ENCODE measurements at places on chromosomes 5 and 9.

GRCh38 chr5:100761192-100761591 is 141.9 kb downstream of the ST8SIA4 start:
- no peak for DNase-seq

DNA sequence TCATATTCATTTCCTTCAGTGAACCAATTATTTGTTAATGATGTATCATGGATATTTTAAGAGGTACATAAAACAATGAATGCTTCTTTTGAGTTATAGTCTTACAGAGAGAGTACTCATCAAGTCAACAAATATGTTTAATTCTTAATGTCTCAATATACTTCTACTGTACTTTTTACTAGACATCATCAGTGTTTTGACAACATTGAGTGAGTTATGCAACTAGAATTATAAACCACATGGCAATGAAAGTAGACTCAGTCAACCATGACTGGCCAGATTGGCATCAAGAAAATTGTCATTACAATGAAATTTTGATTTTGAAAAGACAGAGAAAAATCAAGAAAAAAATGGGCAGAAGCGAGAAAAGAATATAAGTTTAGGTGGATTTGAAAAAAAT is 1248.1 kb upstream of the CDH18 start:
- no peak for DNase-seq

GRCh38 chr9:83342006-83342405 is 196.2 kb downstream of the FRMD3 start:
- DNase-seq, result no peak

- DNase-seq, result no peak
Observed at GRCh38 chr9:4743131-4743875, 2.3 kb upstream of the AK3 start.

GRCh38 chr5:5252106-5252505 is 112.0 kb downstream of the ADAMTS16 start:
- no peak for DNase-seq

DNA sequence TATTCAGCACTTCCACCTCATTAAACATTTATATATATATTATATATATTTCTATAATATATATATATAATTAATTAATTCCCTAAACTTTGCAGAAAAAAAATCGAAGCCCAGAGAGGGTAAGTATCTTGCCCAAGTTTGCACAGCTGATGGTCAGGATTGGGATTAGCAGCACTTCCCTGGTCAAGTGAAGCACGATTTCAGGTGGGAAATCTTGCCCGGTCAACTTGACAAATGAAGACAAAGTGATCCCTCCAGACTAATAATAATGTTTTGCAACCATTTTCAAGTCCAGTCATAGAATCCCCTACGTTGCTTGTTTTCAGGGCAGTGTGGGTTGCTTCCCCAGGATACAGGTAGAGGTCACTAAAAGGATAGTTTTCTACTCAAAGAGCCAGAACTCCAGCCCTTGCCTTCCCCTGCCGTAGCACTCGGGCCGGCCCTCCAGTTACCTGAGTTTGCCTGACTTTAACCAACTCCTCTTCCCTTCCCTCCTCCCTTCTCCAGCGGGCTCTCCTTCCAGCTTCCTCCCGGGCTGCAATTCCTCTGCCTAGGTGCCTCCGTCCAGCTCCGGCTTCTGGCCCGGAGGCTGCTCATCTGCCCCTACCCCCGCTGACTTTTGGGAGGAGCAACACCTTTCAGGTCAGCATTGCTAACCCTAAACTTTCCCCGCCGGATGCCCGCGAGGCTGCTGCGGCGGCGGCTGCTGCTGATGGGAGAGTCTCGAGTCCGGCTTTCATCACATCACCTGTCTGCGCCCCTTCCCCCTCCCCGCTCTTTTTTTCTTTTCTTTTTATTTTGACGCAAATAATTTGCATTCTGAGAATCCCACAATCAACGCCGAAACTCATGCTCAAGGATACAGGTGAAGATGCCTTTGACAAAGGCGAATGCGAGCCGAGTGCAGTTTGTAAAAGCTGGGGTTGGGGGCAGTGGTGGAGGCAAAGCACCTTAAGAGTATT is 930 bp downstream of the PRLR start:
- DNase-seq, result peak; percentile 67

Measured in GM13977 (cell line).